ENCODE measurements at places on chromosomes 11 and 22. TPM values are rescaled to one million over a fixed set of nuclear protein-coding genes. Genes with fewer than 3 reads are reported as not detected.

The CACNA1I gene
- 0.16 TPM for total RNA-seq

- H3K27ac ChIP-seq = no peak overlapping the region
- peak overlapping the region; percentile 51 for H3K4me3 ChIP-seq
- no peaks in the 10 kb centered on the region for H3K36me3 ChIP-seq
- H3K4me1 ChIP-seq = peaks cover 17% of the 10 kb centered on the region
- H3K27me3 ChIP-seq = peaks cover 7% of the 10 kb centered on the region
Observed at GRCh38 chr11:119584193-119585042, 144.6 kb downstream of the NECTIN1 start.

DNA sequence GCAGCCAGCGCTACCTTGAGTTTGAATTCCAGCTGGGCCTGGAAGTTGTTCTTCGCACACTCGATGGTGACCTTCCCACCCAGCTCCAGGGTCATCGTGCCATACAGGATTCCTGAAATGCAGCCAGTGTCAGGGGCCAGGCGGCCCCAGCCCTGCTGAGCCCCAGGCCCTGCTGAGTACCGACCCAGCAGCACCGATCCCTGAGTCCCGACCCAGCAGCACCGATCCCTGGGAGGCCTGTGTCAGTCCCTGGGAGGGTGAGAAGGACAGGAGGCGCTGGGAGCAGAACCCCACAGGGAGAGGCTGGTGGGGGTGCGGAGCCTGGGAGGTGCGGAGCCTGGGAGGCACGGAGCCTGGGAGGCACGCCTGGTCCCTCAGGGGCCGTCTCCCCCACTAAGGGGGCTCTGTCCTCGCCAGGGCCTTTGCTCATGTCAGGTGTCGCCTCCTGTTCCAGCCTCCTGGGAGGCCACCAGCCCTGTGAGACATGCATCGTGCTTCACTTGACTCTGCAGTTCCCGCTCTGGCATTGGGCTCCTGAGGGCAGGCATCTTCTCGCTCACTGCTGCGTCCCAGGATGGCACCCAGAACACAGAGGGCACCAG is 37.1 kb upstream of the CARS1 start:
- H3K27ac ChIP-seq = no peak overlapping the region
- H3K4me1 ChIP-seq = no peaks in the 10 kb centered on the region
- no peaks in the 10 kb centered on the region for H3K27me3 ChIP-seq
- H3K4me3 ChIP-seq = no peak overlapping the region
- peak; percentile 57 for DNase-seq
- H3K36me3 ChIP-seq = peaks cover 26% of the 10 kb centered on the region

- no peak for DNase-seq
- H3K4me1 ChIP-seq = no peaks in the 10 kb centered on the region
- no peaks in the 10 kb centered on the region for H3K27me3 ChIP-seq
- no peaks in the 10 kb centered on the region for H3K36me3 ChIP-seq
- H3K27ac ChIP-seq = no peak overlapping the region
Observed at GRCh38 chr22:31929167-31929930, 15.0 kb upstream of the YWHAH start.

- H3K27ac ChIP-seq = no peak overlapping the region
- H3K4me3 ChIP-seq = no peak overlapping the region
- H3K4me1 ChIP-seq = peaks cover 10% of the 10 kb centered on the region
- H3K27me3 ChIP-seq = no peaks in the 10 kb centered on the region
- DNase-seq = no peak
- no peaks in the 10 kb centered on the region for H3K36me3 ChIP-seq
Observed at GRCh38 chr11:35343033-35343598, 76.2 kb downstream of the SLC1A2 start.

DNA sequence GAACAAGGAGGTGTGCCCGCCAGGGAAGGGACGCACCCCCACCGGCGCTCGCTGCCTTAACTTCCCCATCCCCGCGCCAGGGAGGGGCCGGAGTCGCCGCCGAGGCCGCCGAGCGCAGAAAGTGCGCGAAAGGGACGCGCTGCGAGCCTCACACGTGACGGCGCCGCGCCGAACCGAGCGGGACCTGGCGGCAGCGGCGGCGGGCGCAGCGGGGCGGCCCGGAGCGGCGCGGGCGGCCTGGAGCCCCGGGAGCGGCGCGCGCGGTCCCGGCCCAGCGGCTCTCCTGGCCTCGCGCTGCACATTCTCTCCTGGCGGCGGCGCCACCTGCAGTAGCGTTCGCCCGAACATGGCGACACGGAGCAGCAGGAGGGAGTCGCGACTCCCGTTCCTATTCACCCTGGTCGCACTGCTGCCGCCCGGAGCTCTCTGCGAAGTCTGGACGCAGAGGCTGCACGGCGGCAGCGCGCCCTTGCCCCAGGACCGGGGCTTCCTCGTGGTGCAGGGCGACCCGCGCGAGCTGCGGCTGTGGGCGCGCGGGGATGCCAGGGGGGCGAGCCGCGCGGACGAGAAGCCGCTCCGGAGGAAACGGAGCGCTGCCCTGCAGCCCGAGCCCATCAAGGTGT is at the start of gene SORL1:
Gene SORL1, plus strand, starts transcription at position 329 of the 623 bp plus-strand sequence. Its CDS starts 18 bp downstream, at position 347.
- DNase-seq = peak; percentile 85
- H3K27ac ChIP-seq = peak within 1 kb of the TSS; percentile 81
- no peaks in the 10 kb centered on the region for H3K36me3 ChIP-seq
- H3K4me1 ChIP-seq = peaks cover 10% of the 10 kb centered on the region
- H3K4me3 ChIP-seq = peak within 1 kb of the TSS; percentile 94
- H3K27me3 ChIP-seq = no peaks in the 10 kb centered on the region

Data from sigmoid colon (tissue), 7 donors.